Ascending aorta (tissue), 2 donors: ENCODE measurements at places on chromosomes 7 and 10. TPM values are rescaled to one million over a fixed set of nuclear protein-coding genes. Genes with fewer than 3 reads are reported as not detected.

The ASB10 gene
- total RNA-seq = not detected

The GPR141 gene
- total RNA-seq = not detected

The CBX3 gene
- total RNA-seq = 32.1 TPM

The P4HA1 gene
- total RNA-seq = 6.9 TPM

The NIPSNAP2 gene
- total RNA-seq = 33.3 TPM

The CHN2 gene
- 8.7 TPM for total RNA-seq

The GBX1 gene
- not detected for total RNA-seq

The RGS10 gene
- 42.9 TPM for total RNA-seq

DNA sequence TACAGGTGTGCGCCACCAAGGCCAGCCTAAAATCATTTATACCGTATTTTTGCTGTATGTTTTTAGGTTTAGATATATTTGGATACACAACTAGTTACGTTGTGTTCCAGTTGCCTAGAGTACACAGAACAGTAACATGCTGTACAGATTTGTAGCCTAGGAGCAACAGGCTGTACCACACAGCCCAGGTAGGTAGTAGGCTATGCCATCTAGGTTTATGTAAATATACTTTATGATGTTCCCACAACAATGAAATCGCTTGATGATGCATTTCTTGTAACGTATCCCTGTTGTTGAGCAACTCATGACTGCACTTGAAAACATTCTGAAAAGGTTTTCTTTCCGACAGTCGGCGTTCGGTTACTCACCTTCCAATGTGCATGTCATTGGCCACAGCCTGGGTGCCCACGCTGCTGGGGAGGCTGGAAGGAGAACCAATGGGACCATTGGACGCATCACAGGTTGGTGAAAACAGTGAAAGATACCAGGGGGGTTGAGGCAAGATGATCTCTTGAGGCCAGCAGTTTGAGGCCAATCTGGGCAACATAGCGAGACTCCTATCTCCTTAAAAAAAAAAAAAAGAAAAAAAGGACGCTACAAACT, 7.7 kb downstream of the PNLIP start:
- DNase-seq = no peak

DNA sequence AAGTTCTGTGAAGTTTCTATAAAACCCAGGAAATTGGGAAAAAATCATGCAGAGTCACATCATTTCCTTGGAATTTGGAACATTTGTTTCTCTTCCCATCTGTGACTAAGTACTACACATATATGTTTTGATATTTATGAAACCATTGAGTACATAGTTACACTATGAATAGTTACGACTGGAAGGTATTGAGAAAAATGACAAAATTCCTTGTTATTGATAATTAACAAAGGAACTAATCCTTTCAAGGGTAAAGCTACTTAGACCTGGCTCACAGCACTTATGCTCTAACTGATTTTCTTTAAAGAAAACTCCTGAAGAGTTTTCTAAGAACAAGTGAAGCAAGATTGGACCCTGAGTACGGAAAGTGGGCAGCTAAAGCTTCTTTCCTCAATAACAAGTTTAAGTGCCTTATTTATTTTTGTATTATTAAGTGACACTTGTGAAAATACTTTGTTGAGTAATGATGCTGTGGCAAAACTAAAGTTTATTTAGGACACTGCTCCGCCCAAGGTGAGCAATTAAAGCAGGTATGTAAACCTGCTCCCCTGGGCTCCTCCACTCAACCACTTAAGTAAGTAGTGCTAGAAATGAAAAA, 12.0 kb upstream of the GLCCI1 start:
- no peak for DNase-seq

DNA sequence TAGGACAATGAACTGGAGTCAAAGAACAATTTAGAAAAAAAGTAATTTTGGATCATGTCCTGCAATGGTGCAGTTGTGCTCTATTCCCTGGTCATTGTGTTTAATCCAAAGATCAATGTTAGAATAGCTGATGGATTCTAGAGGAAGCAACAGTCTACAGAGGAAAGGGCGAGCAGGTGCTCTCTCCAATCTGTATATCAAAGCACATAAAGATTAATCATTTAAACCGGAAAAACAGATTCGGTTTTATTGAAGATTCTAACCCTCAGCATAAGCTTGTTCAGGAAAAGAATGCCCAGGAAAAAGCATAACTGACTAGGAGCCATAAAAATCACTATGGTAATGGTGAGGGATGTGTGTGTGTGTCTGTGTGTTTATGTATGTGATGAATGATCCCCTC, 110.3 kb downstream of the MALRD1 start:
- DNase-seq = no peak

DNA sequence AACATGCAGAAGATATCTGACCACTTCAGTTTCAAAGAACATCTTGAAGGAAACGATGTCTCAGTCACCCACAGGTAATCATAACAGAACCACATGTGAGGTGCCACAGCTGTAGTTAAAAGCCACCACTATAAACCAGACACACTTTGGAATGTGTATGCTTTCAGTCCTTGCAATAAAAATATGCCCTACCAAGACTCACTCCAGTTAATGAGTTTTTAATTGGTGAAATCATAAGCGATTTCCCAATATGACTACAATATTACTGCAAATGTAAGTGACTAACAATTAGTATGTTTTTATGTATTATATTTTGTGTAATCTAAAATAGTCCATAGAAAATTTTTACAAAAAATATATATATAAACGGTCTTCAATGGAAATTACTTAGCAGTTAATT, 428.2 kb downstream of the PARD3 start:
- DNase-seq = no peak

GRCh38 chr7:21330462-21331178, 97.3 kb upstream of the SP4 start:
- no peak for DNase-seq

- no peak for DNase-seq
Observed at GRCh38 chr7:107173691-107174406, 5.0 kb downstream of the HBP1 start.

DNA sequence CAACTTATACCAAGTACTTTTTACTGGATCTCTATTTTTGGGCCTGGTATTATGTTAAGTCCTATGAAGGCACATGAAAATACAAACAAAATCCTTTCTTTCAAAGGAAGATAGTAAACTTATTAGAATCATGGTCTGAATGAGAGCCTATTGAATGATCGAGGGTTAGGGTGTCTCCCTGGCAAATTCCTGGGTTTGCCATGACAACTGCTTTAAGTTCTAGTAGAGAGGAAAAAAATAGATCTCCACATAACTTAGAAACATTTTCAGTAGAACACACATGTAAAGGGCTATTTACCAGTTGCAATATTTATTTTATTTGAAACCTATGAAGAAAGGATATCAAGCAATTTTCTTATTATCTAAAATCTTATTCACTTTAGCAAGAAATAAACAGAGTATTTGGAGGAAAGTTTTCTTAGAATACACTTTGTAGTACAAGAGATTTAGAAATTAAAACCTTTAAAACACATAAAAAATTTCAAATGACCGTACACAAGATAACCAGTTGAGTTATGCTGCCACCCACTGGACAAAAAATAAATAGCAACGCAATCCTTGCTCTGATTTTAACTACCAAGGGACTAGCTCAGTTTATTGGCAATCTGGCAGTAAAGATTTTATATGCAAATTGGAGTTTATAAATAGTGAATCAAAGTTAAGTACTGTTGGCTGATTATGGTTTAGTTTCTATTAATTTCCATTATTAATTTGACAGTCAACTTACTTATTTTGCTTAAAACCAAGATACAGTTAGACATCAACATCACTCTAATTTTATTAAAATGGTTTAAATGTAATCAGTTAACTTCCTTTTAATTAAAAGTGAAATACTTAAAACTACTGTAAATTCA, 33.9 kb downstream of the CACUL1 start:
- no peak for DNase-seq

DNA sequence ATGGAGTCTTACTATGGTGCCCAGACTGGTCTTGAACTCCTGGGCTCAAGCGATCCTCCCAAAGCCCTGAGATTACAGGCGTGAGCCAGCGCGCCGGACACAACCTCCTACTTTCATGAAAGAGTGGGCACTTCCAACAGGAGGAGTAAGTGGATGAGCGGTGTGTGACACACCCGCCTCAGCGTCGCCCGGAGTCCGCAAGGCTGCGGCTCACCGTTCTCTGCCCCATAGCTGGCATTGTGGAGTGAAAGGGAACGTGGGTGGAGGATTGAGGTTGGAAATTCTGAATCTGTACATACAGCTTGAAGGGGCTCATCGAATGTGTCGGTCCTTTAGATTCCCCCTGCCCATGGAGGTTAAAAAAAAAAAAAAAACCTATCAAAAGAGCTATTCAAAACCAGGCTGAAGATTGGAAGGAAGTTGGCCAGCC, 524 bp upstream of the PRXL2A start:
- no peak for DNase-seq

GRCh38 chr10:28738200-28738599, 60.9 kb downstream of the BAMBI start:
- DNase-seq = no peak

DNA sequence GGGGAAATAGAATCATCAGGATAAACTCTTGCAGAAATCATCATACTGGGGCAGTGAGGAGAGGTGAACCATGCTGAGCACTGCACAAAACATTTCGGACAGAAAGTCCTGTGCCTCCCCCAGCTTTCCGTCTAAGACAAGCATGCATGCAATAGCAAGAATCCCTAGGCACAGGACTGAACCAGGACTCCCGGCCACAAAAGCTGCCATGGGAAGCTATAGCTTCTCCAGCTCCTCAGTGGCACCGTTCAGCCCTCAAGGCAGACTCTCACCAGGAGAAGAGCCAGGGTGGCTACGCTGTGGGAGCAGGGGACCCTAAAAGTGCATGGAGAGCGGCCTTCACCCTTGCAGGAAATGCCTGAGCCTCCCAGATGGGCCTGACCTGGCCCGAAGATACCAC, 70.8 kb downstream of the ASB13 start:
- no peak for DNase-seq

GRCh38 chr7:47335557-47336471, 246.1 kb downstream of the TNS3 start:
- peak; percentile 37 for DNase-seq

- DNase-seq = no peak
Observed at GRCh38 chr7:42645906-42646305, 266.0 kb downstream of the C7orf25 start.

DNA sequence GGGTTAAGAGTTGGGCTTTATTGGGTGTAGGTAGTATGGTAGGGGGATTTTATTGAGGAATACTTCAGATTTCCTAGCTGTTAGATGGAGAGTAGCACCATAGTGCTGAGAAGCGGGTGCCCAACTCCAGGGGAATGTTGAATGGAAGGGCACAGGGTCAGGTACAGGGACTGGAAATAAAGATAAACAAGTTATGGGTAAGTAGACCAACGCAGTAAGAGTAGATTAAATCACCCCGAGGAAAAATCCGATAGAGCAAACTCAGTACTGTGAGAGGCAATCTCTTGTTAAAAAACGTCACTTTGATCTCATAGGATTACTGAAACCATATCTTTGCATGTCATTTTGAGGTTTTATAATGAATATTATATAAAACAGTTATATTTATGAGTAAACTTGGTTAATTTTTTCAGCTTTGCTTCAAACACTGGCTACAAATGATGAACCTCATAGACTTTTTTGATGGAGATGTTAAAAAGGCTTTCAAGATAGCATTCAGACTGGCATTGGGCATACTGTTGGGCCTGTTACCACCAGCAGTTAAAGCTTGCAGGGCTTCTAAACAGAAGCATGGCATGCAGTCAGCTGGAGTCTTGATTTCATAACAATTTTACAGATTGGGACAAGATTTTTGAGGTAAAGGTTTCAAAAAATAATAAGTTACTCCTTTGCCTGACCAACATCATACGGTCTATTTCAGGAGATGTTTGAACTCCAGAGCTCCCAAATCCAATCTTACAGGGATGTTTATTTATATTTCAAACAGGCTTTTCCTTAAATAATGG, 7.1 kb downstream of the AHR start:
- DNase-seq = no peak

GRCh38 chr10:32144817-32145688, 88.8 kb upstream of the KIF5B start:
- no peak for DNase-seq

GRCh38 chr7:155669717-155670505, 25.4 kb downstream of the RBM33 start:
- DNase-seq = no peak

- DNase-seq = no peak
Observed at GRCh38 chr7:75996476-75996875, 2.1 kb upstream of the TMEM120A start.

DNA sequence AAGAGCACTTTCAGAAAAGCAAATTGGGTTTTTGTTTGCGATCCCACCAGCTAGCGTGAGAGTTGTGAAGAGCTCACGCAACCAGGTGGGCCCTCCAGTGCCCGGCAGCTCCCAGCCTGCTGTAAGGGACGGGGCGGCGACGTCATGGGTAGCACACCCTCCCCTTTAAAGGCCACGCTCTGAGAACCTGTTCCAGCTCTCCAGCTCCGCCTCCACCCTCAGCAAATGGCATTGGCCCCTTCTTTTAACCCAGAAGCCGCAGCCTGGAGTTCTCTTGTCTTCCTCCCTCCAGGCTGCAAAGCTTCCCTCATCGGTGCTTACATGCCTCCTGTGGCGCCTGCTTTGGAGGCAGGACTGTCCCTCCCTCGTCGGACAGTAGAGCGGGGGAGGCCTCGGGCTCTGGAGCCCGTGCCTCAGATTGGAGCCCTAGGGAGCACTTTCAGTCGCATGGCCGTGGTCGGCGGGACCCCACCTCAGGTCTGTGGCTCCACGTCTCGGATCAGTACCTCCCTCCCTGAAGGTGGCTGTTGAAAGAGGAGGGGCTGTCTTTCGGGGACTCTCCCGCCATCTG, 32.9 kb downstream of the WIPI2 start:
- no peak for DNase-seq

DNA sequence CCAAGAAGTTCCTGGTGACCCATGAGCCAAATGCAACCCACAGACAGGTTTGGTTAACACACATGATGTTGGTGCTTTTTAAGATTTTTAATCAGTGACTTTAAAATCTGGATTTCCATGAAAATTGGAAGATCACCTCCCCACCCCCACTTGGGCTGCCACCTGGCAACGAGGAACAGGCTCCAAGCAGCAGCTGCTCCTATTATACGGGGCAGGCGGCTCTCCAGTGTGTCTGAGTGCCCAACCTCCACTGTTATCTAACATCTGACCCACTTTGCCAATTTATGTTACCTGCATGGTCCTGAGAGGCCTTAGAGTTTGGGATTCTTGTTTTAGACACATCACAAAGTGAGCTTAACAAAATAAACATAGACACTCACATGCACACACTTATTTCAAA, 56.4 kb downstream of the SGMS1 start:
- no peak for DNase-seq

GRCh38 chr7:96074871-96075270, 247.0 kb downstream of the SLC25A13 start:
- DNase-seq = no peak

DNA sequence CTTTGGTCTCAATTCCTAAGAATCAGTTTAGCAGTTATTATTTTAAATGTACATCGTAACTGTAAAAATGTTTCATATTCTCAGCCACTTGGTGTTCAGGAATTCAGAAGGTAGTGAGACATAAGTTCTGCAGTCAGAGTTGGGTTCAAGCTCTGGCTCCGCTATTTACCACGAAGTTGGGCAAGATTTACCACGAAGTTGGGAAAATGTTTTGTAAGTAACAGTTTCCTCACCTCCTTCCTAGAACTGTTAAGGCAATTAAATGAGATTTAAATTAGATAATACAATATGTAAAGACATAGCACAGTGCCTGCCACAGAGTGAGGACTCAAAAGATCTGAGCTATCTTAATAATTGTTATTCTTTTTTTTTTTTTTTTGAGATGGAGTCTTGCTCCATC, 16.3 kb upstream of the ABLIM1 start:
- no peak for DNase-seq
